CD4-positive, CD25-positive, alpha-beta regulatory T cell (primary cell): ENCODE measurements at places on chromosomes 6 and 20. TPM values are rescaled to one million over a fixed set of nuclear protein-coding genes. Genes with fewer than 3 reads are reported as not detected.

- DNase-seq: no peak
Observed at GRCh38 chr6:37099442-37099841, 70.5 kb upstream of the PIM1 start.

GRCh38 chr6:156849806-156850205 is 72.6 kb downstream of the ARID1B start:
- no peak for DNase-seq

Gene FOXP4
- polyA plus RNA-seq: 0.38 TPM

GRCh38 chr6:31339210-31339609 is 17.8 kb downstream of the HLA-B start:
- no peak for DNase-seq

- DNase-seq: no peak
Observed at GRCh38 chr6:74631564-74631963, 574.3 kb downstream of the COL12A1 start.

DNA sequence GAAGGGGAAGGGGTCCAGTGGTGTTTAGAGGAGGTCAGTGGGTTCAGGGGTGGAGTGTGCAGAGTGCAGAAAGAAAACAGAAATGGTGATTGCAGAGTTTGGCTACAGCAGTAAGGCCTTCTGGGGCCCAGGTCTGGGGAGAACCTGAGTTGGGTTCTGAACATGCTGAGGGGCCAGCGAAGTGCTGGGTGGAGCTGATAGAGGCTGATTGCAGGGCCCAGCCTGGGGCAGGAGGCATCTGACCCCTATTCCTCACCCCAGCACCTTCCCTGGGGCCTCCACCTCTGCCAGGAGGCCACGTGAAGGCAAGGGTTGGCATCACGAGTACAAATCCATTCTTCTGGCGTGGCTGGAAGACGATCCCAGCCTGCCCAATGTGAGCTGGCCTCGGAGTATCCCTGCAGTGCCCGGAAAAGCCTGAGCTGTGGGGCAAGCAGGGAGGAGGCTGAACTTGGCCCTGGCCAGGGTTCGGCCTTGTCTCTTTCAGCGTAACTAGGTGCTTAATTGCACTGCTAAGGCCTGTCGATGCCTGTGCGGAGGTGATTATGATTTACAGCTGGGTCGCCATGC is 35.3 kb downstream of the VSTM2L start:
- DNase-seq: no peak

Gene NTSR1
- polyA plus RNA-seq: not detected

- DNase-seq: no peak
Observed at GRCh38 chr6:149247385-149247763, 70.1 kb upstream of the TAB2 start.

DNA sequence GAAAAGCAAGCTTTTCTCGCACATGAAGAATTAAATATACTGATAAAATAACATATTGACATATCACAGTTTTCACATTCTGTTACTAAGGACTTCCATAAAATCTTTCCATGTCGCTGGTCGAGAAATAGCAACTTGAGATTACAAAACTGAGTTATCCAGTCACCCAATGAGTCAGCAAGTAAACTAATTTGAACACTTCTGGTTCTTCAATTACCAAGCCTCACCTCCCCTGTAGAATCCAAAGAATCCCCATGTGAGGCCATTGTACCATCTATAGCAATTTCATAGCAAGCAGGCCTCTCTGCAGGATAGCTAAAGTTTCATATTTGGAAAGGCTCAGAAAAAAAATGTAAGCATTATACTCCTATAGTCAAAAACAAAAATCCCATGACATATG is 87.3 kb downstream of the PKHD1 start:
- no peak for DNase-seq

DNA sequence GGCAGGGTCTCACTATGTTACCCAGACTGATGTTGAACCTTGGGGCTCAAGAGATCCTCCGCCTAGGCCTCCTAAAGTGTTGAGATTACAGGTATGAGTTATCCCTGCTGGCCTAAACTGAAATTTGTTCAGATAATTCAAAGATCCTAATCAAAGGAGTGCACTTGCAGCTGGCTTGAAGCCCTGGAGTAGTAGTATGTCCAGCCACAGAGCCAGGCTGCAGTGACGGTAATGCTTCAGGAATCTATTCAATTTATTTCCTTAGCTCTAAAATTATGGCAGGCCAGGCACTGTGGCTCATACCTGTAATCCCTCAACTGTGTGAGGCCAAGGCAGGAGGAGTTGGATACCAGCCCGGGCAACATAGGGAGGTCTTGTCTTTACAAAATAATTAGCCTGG is 1.4 kb upstream of the DDX43 start:
- no peak for DNase-seq

DNA sequence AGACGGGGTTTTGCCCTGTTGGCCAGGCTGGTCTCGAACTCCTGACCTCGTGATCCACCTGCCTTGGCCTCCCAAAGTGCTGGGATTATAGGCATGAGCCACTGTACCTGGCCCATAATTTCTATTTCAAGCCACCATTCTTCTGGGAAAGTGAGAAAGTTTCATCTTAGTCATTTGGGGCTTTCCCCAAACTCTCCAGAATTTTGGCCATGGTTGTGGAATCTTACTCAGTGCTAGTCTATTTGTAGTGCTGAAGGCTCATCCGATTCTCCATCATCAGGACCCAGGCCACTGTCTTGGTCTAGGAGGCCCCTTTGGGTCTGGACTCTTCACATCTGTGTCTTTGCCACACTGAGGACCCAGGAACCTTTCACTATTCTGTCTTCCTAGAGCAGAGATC is 164.9 kb downstream of the EYA2 start:
- DNase-seq: no peak
